RKO (cell line): ENCODE measurements at places on chromosomes 13 and 19.

GRCh38 chr19:10076535-10076934 is 9.6 kb upstream of the SHFL start:
- no peak for DNase-seq

GRCh38 chr13:73870036-73870741 is 264.0 kb downstream of the KLF12 start:
- no peak for DNase-seq

- no peak for DNase-seq
Measured at GRCh38 chr19:19417628-19418245, 12.3 kb downstream of the GATAD2A start.

GRCh38 chr13:106373304-106373988 is 162.0 kb downstream of the EFNB2 start:
- DNase-seq: no peak

DNA sequence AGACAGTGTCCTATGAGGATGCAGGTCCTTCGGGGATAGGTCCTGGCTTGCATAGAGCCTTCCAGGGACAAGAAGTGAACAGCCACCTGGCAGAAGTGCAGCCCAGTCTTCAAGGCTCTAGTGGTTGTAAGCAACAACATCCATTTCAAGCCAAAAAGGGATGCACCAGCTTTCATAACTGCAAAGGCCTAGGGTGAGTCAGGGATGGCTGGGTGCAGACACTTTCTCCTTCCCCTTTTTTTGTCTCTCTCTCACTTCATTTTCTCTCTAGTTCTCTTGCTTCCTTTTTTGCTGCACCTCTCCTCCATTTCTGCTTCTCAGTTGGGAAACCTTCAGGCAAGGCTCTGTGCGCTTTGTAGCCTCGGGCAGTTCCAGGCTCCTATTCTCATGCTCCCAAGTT is 196.2 kb upstream of the ZNF536 start:
- no peak for DNase-seq

DNA sequence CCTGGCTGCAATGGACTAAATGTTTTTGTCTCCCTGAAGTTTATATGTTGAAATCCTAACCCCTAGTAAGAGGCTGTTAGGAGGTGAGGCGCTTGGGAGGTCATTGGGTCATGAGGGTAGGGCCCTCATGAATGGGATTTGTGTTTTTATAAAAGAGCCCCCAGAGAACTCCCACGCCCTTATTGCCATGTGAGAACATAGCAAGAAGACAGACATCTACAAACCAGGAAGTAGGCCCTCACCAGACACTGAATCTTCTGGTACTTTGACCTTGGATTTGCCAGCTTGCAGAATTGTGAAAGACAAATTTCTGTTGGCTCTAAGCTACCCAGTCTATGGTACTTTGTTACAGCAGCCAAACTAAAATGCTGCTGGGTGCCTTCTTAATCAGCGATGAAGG is 96.1 kb upstream of the SPATA13 start:
- no peak for DNase-seq

- no peak for DNase-seq
Measured at GRCh38 chr13:93372856-93373255, 146.2 kb downstream of the GPC6 start.

- DNase-seq: no peak
Measured at GRCh38 chr19:3386447-3387234, 20.3 kb downstream of the NFIC start.

DNA sequence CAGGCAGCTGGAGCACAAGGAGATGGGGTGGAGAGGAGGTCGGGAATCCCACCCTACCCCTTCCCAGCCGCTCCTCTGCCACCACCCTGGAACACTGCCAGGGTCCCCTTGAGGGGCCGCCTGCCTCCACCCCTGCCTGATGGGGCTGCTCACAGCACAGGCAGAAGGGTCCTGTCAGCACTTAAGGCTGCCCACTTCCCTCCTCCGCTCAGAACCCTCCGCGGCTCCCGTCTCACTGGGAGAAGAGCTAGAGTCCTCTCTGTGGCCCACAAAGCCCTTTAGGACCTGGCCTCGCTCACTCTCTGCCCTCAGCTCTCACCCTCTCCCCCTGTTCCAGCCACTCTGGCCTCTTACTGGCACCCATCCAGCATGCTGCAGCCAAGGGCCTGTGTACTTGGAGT is 3.4 kb upstream of the POLD1 start:
- no peak for DNase-seq

GRCh38 chr13:33003458-33004019 is 12.7 kb upstream of the KL start:
- DNase-seq: peak; percentile 14

GRCh38 chr19:49114630-49115363 is 627 bp downstream of the LIN7B start:
- DNase-seq: peak; percentile 81

- no peak for DNase-seq
Measured at GRCh38 chr19:29667901-29668341, 2.7 kb downstream of the PLEKHF1 start.

- DNase-seq: no peak
Measured at GRCh38 chr19:28247243-28247642, 965.7 kb downstream of the UQCRFS1 start.

GRCh38 chr19:52997975-52998374 is 15.7 kb upstream of the ERVV-1 start:
- no peak for DNase-seq

- DNase-seq: no peak
Measured at GRCh38 chr19:14333101-14333871, 48.0 kb upstream of the ADGRE5 start.

GRCh38 chr13:50415428-50415827 is 400.2 kb downstream of the KCNRG start:
- DNase-seq: no peak

DNA sequence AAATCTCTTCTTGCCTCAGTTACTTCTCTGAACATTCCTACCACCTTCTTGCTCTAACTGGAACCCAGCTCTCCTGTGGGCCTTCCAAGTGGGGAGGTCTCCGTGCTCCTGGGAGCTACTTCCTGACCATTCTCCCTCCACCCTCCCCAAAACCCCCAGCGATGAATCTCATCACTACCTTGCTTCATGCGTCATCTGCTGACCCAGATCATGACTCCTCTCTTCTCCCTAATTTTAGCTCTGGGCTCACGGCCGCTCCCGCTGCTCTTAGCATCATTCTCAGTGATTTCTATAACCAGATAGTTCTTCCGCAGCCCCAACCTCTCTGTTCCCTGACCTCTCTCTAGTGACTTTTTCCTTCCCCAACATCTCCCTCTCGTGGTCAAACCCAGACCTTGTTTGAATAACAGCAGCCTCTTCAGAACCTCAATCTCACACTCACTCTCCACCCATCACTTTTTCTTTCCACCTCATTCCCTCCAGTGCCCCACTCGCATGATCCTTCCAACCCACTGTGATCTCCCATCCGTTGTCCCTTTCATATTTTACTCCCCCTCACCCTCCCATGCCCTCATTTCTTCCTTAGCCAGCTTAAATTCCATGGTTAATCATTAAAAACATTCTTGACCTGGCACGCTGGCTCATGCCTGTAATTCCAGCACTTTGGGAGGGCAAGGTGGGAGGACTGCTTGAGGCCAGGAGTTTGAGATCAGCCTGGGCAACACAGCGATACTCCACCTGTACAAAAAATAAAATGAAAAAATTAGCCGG is 21.8 kb downstream of the MRPS12 start:
- peak; percentile 63 for DNase-seq

GRCh38 chr13:44523146-44524015 is 52.7 kb downstream of the TSC22D1 start:
- no peak for DNase-seq

DNA sequence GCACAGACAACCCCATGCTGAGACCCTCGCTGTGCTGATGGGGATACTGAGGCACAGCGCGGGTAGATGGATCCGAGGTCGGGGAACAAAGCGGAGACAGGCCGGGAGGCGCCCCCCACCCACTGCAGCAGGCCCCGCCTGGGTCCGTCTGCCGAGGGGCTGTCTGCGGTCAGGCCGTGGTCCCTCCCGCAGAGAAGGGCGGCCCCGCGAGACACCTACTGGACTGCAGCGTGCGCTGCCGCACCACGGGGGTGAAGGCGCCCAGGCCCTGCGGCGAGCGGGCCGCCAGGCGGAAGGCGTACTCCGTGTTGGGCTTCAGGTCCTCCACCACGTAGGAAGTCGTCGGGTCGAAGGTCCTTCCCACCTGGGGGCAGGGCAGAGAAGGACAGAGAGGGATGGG is 101.9 kb downstream of the PTPRS start:
- no peak for DNase-seq

GRCh38 chr19:33830264-33830663 is 33.6 kb downstream of the KCTD15 start:
- no peak for DNase-seq

- DNase-seq: peak; percentile 70
Measured at GRCh38 chr19:2059422-2060201, 8.6 kb upstream of the MKNK2 start.

GRCh38 chr13:93446238-93446637 is 219.6 kb downstream of the GPC6 start:
- no peak for DNase-seq

DNA sequence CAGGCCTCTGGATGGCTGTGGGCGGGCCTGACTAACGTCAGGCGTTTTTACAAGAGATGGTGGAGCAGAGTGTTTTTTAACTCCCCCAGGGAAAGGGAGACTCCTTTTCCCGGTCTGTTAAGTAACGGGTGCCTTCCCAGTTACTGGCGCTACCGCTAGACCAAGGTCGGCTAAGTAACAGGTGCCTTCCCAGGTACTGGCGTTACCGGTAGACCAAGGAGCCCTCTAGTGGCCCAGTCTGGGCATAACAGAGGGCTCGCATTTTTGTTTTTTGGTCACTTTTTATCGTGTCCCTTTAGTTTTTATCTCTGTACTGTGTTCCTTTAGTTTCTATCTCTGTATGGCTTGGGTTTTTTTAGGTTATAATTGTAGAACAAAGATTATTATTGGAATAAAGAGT is 10.0 kb downstream of the ZNF383 start:
- DNase-seq: no peak

- DNase-seq: no peak
Measured at GRCh38 chr19:31252441-31252840, 96.8 kb downstream of the TSHZ3 start.

- no peak for DNase-seq
Measured at GRCh38 chr13:113796964-113797676, 38.1 kb downstream of the TMEM255B start.

DNA sequence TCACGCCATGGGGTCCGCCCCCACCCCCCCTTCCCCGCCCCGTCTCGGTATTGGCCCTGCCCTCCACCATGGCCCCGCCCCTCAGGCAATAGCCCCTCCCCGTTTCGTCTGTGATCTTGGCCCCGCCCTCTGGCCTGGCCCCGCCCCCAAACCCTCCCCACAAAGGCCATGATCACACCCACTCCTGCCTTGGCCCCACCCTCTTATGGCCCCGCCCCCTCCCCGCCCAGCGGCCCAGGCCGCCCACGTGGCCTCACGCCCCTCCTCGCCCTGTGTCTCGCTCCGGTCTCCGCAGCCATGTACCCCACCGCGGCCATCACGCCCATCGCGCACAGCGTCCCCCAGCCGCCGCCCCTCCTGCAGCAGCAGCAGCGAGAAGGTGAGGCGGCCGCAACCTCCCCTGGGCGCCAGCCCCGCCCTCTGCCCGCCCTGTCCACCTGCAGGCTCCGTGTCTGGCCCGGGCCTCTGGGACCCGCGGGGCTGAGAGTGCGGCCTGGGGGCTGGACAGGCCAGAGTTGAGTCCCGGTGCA is 61.3 kb downstream of the CELF5 start:
- DNase-seq: no peak

DNA sequence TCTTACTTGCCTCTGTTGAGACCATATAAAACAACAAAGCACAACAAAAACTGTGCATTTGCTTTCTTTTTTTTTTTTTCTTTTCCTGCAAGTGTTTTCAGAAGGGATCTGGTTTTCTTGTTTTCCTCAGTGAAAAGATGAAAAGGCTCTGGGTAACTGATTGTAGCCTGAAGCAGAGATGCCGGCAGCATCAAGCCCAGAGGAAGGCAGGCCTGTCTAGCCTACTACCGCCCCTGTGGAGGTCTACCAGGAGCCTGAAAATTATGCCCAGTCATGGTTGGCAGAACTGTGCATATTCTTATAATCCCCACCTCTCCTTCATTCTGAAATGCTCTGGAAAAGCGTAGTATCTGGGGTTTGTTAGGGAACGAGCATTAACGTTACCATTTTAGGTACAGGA is 32.6 kb upstream of the MEDAG start:
- no peak for DNase-seq

DNA sequence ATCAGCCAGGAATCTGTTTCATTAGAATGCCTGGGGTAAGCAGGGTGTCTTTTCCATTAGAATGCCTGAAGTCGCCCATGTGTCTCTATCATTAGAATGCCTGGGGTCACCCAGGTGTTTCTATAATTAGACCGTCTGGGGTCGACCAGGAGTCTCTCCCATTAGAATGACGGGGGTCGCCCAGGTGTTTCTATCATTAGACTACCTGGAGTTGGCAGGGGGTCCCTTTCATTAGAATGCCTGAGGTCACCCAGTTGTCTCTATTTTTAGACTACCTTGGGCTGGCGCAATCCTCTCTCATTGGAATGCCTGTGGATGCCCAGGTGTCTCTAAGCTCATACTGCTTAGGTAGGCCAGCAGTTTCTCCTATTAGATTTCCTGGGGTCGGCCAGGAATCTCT is 1447.6 kb downstream of the UQCRFS1 start:
- DNase-seq: no peak

GRCh38 chr13:110425444-110425780 is 118.3 kb downstream of the COL4A2 start:
- no peak for DNase-seq

DNA sequence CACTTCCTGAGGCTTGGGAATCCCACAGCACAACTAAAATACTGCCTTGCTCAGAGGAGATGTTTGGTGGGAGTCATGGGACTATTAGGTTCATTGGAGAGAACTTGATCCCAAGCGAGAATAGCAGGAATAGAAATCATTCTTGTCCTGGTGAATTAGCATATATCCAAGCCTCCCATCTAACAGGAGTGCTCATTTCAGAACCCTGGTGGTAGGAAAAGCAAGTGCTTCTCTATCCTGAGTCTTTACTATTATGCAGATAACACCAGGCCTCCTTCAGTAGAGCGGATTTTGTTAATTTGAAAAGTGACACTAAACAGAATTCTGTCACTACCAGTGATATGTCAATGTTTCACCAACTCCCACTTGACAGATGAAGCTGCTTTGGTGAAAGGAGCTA is 199.5 kb downstream of the ATP8A2 start:
- no peak for DNase-seq

DNA sequence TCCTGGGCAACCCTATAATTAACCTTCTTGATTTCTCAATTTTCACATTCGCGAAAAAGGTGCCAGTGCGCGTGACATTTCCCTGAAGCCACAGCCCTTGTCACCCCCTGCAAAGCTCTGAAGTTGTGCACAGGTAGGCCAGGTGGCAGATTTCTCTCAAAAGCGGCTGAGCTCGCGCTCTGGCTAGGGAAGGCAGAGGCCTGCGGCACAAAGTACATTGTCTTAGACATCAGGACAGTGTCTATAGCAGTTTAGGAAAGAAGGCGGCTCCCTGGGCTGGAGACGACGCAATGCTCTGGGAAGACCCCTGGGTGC is 42.9 kb upstream of the ZNF14 start:
- DNase-seq: no peak
